ENCODE measurements at places on chromosomes 1 and 21.

GRCh38 chr1:204589409-204590038 is 73.3 kb downstream of the MDM4 start:
- peak; percentile 41 for DNase-seq

DNA sequence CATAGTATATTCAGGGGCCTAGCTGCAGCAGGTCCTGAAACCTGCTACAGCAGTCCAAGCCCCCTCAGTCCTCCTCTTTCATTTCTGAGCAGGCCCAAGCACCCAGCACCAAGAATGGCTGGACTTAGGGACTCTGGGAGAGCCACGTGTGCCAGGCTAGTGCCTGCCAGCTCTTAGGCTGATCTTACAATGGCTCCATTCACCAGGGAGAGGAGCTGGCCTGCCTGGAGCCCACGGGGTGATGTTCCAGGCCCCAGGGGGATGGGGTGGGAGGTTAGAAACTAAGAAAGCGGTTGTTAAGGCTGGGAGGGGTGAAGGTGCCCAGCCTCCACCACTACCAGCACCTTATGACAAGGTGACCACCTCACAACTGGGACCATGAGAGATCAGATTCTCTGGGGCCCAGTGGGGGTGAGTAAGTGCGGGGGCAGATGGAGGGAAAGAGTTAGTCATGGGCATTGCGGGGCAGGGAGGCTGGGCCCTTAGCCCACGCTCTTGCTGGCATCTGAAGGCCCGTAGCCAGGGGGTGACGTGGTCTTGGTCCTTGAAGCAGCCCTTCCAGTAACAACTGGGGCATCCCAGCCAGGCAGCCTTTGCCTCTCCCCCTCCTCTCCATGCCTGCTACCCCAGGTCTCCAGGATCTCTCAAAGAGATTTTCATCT is 30.3 kb upstream of the CLIC4 start:
- no peak for DNase-seq

- no peak for DNase-seq
These were observed 98.9 kb upstream of the SLC44A3 start for GRCh38 chr1:94721240-94721639.

- DNase-seq = no peak
These were observed 27.6 kb downstream of the C1orf216 start for GRCh38 chr1:35691080-35691479.

- DNase-seq = no peak
These were observed 50.2 kb downstream of the ADARB1 start for GRCh38 chr21:45124596-45124995.

DNA sequence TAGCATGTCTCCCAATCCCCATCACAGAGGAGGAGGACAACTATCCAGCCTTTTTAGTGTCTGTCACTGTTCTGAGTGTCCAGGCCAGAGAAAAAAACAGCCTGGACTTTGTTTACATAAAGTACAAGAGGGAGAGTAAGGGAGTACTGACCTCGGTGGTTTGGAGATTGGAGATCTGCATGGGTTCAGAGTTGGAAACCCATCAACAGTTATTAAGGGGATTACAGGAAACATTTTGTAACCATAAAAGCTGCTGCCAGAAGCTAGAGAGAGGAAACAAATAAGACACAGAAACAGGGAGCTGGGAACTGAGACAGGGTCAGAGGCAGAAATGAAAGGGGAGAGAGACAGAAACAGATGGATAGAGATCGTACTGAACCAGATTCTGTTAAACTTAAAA is 131.5 kb upstream of the CTTNBP2NL start:
- DNase-seq = no peak

DNA sequence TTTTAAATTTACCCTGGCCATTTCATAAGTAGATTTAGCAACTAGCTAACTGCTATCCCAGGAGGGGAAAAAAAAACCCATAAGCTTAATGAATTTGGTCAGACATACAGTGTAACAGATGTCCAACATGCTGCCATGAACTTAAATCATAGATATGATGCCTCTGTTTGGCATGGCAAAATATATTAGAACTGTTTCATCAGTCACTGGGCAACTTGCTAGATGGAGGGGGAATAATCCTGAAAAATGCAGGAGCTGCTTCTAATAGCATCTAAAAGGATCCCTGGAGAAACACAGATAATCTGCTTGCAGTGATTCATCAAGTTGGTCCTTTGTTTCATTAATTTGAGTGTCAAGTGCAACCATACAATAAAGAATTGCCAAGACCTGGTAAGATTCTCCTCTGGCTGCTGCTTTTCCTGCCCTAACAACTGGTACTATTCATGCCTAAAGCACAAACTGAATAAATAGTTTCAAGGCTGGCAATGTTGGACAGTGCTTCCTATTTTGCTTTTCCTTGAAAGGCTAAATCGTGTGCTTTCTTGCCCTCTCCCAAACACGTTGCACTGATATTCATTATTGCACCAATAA is 1.5 kb upstream of the ST6GALNAC5 start:
- DNase-seq = no peak

- DNase-seq = peak; percentile 89
These were observed 49.6 kb upstream of the IRF2BP2 start for GRCh38 chr1:234659538-234659937.

- no peak for DNase-seq
These were observed 830 bp downstream of the INPP5B start for GRCh38 chr1:37945743-37946702.

DNA sequence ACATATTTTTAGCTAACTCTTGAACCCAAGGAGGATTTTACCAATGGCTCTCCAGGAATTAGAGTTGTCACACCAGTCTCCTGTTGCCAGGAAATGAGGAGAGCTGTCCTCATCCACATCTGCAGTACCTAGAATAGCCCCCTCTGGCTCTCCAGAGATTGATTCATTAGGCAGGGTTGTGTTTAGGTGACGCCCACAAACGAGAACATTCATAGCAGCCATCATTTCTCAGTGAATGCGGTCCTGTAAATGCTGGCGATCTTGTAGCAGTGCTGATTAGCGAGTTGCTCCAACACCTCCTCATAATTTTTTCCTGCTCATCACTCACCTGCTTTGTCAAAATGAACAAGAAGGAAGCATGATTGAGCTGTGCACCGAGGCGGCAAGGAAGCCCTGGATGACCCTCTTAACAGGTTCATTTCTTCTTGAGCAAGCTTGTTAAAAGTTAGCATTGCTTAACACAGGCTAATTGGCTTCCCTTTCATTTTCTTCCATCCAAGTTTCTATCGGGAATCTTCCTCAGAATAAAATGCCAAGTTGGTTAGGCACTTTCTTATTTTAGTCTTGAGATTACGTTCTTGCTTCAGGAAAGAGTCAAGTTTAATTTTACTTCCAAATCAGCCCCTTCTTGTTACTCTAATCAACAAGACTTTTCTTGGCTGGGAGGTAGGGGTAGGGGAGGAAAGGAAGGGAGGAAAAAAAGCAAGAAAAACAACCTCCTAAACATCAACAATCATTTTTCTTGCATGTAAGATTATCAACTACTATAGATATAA is 16.5 kb upstream of the KLHDC8A start:
- DNase-seq = no peak

DNA sequence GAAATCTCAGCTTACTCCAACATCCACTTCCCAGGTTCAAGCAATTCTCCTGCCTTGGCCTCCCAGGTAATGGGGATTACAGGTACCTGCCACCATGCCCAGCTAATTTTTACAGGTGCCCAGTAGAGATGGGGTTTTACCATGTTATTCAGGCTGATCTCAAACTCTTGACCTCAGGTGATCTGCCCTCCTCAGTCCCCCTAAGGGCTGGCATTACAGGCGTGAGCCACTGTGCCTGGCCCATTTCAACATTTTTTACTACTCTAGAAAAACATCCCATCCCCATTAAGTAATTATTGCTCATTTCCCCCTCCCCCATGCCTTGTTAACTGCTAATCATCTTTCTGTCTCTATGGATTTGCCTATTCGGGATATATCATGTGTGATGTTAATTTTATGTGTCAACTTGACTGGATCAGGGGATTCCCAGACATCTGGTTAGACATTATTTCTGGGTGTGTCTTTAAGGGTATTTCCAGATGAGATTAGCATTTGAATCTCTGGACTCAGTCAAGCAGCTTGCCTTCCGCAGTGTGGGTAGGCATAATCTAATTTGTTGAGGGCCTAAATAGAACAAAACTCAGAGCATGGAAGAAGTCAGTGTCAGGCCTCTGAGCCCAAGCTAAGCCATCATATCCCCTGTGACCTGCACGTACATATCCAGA is 33.0 kb upstream of the ZBTB8B start:
- no peak for DNase-seq

GRCh38 chr1:62241371-62242131 is 46.9 kb downstream of the L1TD1 start:
- peak; percentile 35 for DNase-seq

GRCh38 chr21:46180079-46180722 is 4.1 kb downstream of the SPATC1L start:
- no peak for DNase-seq

DNA sequence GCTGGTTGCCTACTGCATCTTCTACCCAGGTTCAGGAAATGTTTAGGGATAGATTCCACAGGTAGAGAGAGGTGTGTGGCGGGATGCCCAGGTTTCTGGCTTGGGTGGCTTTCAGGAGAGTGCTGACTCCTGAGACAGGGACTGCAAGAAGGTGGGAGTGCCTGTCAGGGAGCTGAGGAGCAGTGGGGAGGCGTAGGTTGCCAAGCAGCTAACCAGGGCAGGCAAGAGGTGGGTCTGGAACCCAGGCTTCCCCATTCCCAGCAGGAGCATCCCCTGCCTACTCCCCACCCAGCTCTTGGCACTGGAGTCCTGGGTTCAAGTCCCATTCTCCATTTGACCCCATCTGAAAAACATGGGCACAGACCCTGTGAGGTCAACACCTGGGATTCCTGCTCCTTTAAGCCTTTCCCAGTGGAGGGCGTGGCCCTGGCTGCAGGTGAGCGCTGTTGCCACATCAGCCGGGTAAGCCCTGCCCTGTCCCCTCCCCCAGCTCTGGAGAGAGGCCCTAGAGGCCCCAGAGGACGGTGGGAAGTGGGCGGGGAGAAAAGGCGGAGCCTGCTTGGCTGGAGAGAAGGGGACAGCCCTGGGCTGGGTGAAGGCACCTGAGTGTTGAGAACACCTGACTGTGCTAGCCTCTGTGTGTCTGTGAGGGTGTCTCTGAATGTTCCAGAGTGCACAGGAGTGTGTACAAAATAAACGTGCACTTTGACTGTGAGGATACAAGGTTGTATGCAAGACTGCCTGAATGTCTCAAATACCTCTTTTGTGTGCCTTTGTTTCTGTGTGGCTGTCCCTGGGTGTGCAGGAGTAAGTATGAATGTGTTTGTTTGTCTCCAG is 14.0 kb upstream of the SYNC start:
- DNase-seq = peak; percentile 98

- DNase-seq = no peak
These were observed 48.6 kb downstream of the ITSN1 start for GRCh38 chr21:33690874-33691273.

DNA sequence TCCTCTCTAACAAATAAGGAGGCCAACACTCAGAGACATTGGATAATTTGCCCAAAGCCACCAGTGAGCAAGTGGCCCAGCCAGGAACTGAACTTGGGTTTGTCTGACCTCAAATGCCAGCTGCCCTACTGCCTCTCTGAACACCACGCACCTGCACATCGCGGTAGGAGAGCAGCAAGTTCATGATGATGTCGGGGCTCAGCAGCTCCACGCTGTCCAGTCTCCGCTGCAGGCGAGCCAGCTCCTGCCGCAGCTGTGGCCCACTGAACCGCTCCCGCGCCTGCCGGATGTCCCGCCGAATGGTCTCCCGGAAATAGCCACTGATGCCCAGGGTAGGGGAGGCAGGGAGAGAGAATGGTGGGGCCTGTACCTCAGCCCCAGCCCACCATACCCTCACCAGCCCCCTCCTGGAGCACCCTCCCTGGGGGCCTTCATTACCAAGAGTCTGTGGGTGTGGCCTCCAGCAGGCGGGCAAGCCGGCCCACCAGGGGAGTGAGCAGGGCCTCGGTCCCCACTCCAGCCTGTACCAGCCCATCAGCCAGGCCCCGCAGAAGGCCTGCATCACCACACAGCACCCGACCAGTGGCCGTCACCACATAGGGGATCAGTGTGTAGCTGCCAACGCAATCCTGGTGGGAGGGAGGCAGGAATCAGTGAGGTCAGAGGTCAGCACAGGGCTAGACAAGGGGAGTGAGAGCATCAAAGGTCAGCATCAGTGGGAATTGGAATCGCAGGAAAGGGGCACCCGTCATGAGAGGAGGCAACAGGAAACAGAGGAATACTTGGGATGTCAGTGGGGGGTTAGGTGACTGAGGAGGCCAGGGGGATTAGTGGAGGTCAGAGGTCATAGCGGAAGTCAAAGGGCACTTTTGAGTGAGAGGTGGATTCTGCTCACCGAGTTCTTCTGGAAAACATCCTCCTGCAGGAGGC is 2.7 kb downstream of the MAP3K6 start:
- no peak for DNase-seq

GRCh38 chr1:56063461-56063860 is 515.9 kb downstream of the PLPP3 start:
- DNase-seq = no peak

- peak; percentile 74 for DNase-seq
These were observed 9.3 kb downstream of the SAMD11 start for GRCh38 chr1:932776-933602.

DNA sequence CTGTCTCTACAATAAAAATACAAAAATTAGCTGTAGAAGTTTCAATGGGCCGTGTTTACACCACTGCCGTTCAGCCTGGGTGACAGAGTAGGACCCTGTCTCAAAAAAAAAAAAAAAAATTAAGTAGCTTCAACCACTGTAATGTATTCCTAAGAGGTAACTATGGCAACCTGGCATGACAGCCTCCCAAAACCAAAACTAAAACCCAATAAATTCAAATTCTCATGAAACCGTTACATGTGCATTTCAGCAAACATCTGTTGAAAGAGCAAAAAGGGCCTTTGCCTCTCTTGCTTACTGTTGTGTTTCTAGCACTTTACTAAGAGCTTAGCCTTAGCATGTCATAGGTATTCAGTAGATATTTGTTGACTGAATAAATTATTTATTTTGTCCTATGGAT is 33.5 kb downstream of the ODR4 start:
- DNase-seq = no peak

DNA sequence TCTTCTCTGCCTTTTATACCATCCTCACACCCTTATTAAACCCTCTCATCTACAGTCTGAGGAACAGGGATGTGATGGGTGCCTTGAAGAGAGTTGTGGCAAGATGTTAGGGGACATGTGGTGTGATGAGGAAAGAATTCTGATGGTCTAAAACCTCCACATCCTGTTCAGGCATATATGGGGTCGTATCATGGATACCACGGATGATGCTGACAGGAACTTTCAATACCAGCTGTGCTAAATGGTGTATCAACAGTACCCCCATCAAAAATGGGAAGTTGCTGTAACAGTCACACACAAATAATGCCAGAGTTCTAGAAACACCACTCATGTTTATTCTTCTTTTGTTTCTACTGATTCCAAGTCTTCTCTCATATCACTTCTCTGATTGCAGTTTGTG is 12.9 kb downstream of the OR2T6 start:
- no peak for DNase-seq

All from PC-3 (cell line).